ENCODE measurements at places on chromosomes 12 and 14.

DNA sequence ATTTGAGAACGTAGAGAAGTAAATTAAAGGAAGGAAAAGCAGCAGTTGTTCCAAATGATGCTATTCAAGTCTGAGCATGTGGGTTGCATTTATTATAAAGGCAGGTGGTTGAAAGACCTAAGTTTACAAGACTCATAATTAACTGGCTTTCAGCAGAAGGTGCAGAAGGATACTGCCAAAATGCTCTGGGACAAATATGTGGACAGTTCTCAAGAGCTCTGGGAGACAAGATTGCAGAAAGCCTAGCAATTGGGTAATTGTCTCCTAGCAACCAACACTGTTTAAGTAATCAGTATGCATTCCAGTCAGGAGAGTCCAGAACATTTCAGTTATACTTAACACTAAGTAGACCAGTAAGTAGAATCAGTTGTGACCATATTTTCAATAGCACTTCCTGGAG is 131.5 kb downstream of the GPR135 start:
- peak; percentile 97 for DNase-seq

GRCh38 chr12:95548056-95548538 is 3.2 kb downstream of the USP44 start:
- no peak for DNase-seq

DNA sequence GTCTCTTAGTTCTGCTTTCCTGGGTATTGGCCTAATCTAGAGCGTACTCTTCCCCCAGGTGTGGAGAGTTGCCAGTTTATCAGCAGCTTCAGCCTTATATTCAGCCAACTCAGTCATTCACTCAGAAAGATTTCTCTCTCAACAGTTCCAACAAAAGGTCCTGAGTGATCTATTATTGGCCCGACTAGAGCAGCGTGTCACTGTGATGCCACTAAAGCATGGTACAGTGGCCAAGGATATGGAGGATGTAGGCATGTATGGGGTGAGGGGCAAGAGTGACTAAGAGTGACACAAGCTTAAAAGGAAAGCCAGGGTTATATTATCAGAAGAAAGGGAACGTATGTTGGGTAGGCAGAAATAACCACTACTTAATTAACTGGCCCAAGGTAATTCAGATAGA is 4.8 kb downstream of the NOPCHAP1 start:
- no peak for DNase-seq

DNA sequence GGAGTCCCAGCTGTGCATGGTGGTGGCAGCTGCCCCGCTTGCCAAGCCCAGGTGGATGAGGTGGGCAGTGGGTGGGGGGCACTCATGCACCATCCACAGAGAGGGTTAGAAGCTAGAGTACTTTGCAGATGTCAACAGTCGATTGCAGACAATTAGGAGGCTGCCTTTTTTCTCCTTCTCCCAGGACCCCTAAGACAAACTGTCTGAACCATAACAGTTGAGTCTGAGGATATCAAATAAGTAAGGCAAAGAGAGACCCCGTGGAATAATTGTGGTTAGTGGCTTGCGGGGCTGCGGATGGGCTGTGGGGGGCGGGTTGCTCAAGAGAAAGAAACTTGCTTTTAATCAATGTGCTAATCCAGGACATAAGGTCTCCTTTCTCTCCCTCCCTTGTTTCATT is 926.2 kb downstream of the VRK1 start:
- DNase-seq: no peak

All from cardiac fibroblast (primary cell).